ENCODE measurements at places on chromosomes 6 and 20. TPM values are rescaled to one million over a fixed set of nuclear protein-coding genes. Genes with fewer than 3 reads are reported as not detected.

Gene BTBD3
- 30.7 TPM for total RNA-seq

DNA sequence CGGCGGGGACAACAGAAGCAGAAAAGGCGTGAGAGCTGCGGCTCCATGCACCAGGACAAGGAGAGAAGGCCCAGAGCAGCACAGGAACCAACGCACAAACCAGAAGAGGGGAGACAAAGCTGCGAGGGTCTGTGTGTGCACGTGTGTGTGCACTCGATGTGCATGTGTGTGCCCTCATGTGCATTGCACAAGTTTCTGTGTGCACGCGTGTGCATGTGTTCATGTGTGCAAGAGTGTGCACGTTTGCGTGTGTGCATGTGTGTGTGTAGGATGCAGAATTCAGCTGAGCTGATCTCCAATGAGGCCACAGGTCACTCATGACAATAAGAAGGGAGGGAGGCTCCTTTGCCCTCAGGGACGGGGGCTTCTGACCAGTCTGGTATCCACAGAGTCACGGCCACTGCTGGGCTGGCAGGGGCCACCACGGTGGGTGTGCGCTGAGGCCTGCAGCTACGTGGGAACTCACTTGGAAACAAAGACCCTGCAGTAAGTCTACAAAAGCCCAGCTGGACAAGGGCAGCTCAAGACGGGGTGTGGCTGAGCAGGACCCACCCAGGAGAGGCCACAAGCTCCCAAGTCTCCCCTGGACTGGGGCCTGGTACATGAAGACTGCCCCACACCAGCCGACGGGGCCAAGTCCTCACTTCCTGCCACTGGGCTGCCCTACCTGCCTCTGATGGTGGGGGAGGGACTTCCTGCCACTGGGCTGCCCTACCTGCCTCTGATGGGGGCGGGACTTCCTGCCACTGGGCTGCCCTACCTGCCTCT, 48.1 kb upstream of the CHRNA4 start:
- no peaks in the 10 kb centered on the region for H3K27me3 ChIP-seq
- no peak overlapping the region for H3K4me3 ChIP-seq
- no peaks in the 10 kb centered on the region for H3K4me1 ChIP-seq
- H3K27ac ChIP-seq, result no peak overlapping the region
- H3K36me3 ChIP-seq, result no peaks in the 10 kb centered on the region

DNA sequence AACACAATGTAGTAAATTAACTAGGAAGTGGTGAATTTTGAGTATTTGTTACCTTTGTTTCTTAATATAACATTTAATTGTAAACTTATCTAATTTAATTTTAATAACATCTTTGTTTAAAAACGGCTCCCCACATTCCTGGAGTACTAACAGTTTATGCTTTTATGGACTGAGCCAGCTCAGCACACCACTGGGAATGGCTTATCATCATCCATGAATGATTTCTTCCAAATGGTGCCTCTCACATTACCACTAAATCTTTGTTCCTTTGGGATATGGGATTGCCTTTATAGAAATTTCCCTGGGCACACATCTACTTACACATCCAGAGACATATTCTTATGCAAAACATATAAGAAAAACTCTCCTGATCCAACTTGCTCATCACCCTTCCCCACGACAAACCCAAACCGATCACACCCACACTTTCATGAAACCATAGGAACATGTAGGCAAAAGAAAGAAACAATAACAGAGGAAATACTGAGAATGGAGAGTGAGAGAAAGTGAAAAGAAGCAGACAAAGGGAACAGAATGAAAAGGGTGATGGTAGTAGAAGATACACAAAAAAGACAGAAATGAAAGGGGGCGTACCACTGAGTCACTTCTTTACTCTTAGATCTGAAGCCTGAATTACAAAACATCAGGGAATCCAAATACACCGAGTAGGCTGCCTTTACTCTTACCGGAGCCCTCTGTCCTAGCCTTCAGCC, 58.5 kb upstream of the KCNK16 start:
- no peak for DNase-seq
- H3K27me3 ChIP-seq, result no peaks in the 10 kb centered on the region
- H3K36me3 ChIP-seq, result no peaks in the 10 kb centered on the region
- H3K4me1 ChIP-seq, result no peaks in the 10 kb centered on the region

Gene OVOL2
- total RNA-seq, result 0.57 TPM

DNA sequence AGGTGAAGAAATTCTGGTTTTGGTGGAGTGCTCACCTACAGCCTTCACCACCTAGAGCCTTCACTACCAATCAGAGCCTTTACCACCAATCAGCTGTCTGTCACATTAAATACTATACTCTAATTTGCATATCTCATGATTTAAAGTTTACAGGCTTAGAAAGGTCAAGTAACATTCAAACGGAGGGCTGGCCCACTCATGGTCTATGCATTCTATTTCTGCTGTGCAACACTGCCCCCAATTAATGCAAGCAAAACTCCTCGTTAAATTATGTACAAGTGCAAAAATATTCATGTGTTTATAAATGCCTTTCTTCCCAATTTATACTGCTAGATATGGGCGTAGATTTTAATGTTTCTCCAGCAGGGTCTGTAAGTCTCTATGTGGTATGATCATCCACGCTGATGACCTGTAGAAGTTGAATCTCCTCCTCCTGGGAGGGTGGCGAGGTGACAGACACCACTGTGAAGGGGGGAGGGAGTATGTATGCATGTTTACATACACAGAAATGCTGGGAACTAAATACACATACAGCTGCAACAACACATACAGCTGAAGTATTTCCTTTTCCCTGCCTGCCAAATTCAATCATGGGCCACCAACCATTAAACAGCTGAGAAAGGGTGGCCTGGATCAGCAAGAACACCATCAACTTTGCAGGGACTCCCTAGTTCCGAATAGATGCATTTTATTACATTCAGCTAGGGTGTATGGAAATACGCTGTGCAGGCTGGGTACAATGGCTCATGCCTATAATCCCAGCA, 13.1 kb downstream of the RRAGD start:
- no peak for DNase-seq
- no peaks in the 10 kb centered on the region for H3K4me1 ChIP-seq
- H3K36me3 ChIP-seq, result no peaks in the 10 kb centered on the region
- H3K4me3 ChIP-seq, result no peak overlapping the region

DNA sequence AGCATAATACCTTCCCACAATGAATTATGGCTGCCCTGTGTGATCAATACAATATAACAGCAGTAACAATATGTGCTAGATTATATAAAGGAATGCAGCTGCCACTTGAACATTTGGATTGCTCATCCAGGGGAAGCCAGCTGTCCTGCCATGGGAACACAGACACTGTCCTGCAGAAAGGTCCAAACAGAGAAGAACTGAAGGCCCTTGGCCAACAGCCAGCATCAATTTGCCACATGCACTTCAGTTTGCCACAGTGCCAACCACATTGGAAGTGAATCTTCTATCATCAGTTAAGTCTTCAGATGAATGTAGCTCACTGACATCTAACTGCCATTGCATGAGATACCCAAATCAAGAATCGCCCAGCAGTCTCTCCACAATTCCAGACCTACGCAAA, 332.4 kb downstream of the PRKN start:
- no peak overlapping the region for H3K4me3 ChIP-seq
- no peak overlapping the region for H3K27ac ChIP-seq
- no peaks in the 10 kb centered on the region for H3K36me3 ChIP-seq
- no peaks in the 10 kb centered on the region for H3K27me3 ChIP-seq
- H3K4me1 ChIP-seq, result no peaks in the 10 kb centered on the region

GRCh38 chr6:117557951-117558350, 44.4 kb downstream of the GOPC start:
- no peak overlapping the region for H3K4me3 ChIP-seq
- no peak overlapping the region for H3K27ac ChIP-seq
- H3K36me3 ChIP-seq, result peaks cover 11% of the 10 kb centered on the region
- peaks cover 17% of the 10 kb centered on the region for H3K4me1 ChIP-seq

DNA sequence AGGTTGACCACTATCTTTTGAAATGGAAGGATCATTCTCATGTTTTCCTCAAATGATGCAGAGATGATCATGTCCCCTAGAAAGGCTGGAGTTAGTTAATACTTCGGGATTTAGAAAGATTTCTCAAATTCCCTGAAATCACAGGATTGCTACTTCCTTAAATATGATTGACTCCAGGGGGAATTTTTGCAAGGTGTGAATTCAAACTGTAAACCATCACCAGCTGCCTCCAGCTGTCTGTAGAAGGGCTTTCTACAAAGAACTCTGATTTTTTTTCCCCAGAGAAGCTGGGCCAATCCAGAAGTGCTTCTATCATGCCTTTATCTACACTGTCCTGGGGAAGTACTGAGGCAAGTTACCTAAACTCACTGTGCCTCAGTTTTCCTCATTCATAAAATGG, 114.5 kb downstream of the EDN1 start:
- H3K4me1 ChIP-seq, result peaks cover 8% of the 10 kb centered on the region
- no peak overlapping the region for H3K4me3 ChIP-seq
- no peak overlapping the region for H3K27ac ChIP-seq
- no peaks in the 10 kb centered on the region for H3K27me3 ChIP-seq
- no peaks in the 10 kb centered on the region for H3K36me3 ChIP-seq
- no peak for DNase-seq

Gene PDYN
- total RNA-seq, result not detected

DNA sequence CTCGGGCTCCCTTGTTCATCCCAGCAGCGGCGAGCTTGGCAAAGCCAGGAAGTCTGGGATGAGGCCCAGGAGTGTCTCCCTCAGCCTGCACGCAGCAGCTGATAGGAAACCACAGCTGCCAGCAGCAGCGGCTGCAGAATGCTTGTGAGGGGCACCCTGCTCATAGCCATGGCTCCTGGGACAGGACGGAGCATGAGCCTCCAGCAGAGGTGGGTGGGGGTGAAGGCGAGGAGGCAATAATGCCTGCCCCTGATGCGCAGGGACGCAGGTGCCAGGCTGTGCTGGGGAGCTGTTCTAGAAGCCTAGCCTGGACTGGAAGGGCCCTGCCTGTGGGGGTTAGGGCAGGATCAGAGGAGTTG, 157.9 kb downstream of the CD83 start:
- H3K4me3 ChIP-seq, result no peak overlapping the region
- peaks cover 29% of the 10 kb centered on the region for H3K4me1 ChIP-seq
- DNase-seq, result peak; percentile 47
- no peak overlapping the region for H3K27ac ChIP-seq

Gene GNAS-AS1
- total RNA-seq, result 2.8 TPM
